ENCODE measurements at places on chromosomes 6 and 20. TPM values are rescaled to one million over a fixed set of nuclear protein-coding genes. Genes with fewer than 3 reads are reported as not detected.

MAPK13 gene
- polyA plus RNA-seq, result 46.4 TPM

- H3K4me1 ChIP-seq, result peaks cover 9% of the 10 kb centered on the region
- H3K36me3 ChIP-seq, result no peaks in the 10 kb centered on the region
- peaks cover 25% of the 10 kb centered on the region for H3K27me3 ChIP-seq
- no peak for DNase-seq
- no peak overlapping the region for H3K27ac ChIP-seq
- H3K4me3 ChIP-seq, result no peak overlapping the region
Measured at GRCh38 chr6:43776115-43776798, 6.2 kb downstream of the VEGFA start.

- no peak for DNase-seq
- no peaks in the 10 kb centered on the region for H3K36me3 ChIP-seq
- no peak overlapping the region for H3K27ac ChIP-seq
- H3K4me3 ChIP-seq, result no peak overlapping the region
- no peaks in the 10 kb centered on the region for H3K4me1 ChIP-seq
Measured at GRCh38 chr6:108451816-108452215, 108.9 kb upstream of the FOXO3 start.

DEFB114 gene
- not detected for polyA plus RNA-seq

GRCh38 chr20:46434597-46434996, 28.2 kb upstream of the ELMO2 start:
- no peak overlapping the region for H3K4me3 ChIP-seq
- no peaks in the 10 kb centered on the region for H3K36me3 ChIP-seq
- no peak for DNase-seq
- H3K4me1 ChIP-seq, result no peaks in the 10 kb centered on the region
- H3K27ac ChIP-seq, result no peak overlapping the region

SNAP91 gene
- polyA plus RNA-seq, result not detected

ZNF292 gene
- 37.9 TPM for polyA plus RNA-seq

PLG gene
- not detected for polyA plus RNA-seq

DNA sequence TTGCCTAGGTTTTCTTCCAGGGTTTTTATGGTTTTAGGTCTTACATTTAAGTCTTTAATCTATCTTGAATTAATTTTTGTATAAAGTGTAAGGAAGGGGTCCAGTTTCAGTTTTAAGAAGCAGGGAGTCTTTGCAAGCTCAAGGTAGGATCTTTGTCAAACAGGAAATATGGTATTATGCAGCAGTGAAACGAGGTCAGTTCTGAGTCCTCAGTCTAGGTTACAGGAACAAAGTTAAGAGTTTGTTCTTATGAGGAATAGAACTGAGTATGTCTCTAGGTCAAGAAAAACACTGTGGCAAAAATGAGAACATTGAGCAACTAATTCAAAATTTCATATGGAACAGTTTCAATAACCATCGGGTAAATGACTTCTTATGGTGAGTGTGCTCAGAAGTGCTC, 63.6 kb downstream of the GCLC start:
- H3K27me3 ChIP-seq, result no peaks in the 10 kb centered on the region
- no peak overlapping the region for H3K27ac ChIP-seq
- no peak for DNase-seq

Measured in CD8-positive, alpha-beta memory T cell (primary cell).